Vagina (tissue), 2 donors: ENCODE measurements at places on chromosomes 7 and 10. TPM values are rescaled to one million over a fixed set of nuclear protein-coding genes. Genes with fewer than 3 reads are reported as not detected.

DNA sequence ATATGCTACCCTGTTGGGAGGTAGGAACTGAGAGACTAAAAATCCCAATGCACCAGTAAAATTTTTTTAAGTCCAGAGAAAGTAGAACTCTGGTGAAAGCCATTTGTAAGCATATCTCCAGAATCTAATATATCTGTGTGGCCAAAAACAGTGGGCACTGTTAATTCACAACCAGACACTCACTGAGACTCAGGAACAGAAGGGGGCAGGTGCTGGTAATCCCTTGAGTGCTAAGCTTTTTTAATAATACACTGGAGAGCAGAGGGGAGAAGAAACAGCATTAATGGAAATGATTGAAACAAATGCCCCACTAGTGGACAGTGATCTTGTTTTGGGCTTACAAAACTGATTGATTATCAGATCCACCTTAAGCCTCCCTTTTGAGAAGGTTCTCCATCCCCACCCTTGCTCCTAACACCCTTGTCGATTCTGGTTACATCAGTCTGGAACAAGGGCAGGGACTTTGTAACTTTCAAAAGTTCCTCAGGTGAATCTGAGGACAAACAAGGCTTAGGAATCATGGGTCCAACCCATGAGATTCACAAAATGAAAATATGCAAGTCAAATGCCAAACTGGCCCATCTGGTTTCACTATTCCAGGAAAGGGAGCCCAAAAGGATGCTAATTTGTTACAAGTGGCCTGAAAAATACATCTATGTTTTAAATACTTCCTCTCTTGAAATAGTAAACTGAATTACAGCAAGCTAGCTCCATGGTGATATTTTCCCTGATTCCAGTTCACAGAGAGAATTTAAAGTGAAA, 29.7 kb downstream of the PLXNA4 start:
- H3K4me1 ChIP-seq, result no peaks in the 10 kb centered on the region
- H3K36me3 ChIP-seq, result no peaks in the 10 kb centered on the region
- no peaks in the 10 kb centered on the region for H3K27me3 ChIP-seq
- no peak overlapping the region for H3K4me3 ChIP-seq
- no peak for DNase-seq

- H3K27ac ChIP-seq, result no peak overlapping the region
- no peaks in the 10 kb centered on the region for H3K27me3 ChIP-seq
- H3K4me3 ChIP-seq, result no peak overlapping the region
- H3K36me3 ChIP-seq, result no peaks in the 10 kb centered on the region
Measured at GRCh38 chr10:62155054-62155680, 113.5 kb downstream of the RTKN2 start.

DNA sequence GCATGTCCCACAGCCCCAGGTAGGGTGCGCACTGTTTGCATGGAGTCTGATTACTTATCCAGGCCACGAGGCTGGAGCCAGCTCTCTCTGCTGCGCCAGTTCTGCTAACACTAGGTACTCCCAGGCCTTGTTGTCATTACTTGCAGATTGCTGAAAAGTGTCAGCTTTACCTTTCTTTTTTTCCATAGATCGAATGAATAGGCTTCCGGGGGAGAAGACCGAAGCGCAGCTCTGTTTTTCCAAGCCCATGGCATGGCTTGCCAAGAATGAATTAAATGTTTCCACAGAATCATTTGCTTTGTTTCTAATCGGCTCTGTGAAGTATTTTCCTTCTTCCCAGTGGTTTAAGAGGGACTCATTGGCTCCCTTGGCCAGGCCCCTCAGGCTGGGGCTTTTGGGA, 285.8 kb downstream of the BMPER start:
- H3K27ac ChIP-seq, result no peak overlapping the region
- no peaks in the 10 kb centered on the region for H3K27me3 ChIP-seq
- H3K4me1 ChIP-seq, result no peaks in the 10 kb centered on the region
- no peak overlapping the region for H3K4me3 ChIP-seq
- H3K36me3 ChIP-seq, result no peaks in the 10 kb centered on the region

DNA sequence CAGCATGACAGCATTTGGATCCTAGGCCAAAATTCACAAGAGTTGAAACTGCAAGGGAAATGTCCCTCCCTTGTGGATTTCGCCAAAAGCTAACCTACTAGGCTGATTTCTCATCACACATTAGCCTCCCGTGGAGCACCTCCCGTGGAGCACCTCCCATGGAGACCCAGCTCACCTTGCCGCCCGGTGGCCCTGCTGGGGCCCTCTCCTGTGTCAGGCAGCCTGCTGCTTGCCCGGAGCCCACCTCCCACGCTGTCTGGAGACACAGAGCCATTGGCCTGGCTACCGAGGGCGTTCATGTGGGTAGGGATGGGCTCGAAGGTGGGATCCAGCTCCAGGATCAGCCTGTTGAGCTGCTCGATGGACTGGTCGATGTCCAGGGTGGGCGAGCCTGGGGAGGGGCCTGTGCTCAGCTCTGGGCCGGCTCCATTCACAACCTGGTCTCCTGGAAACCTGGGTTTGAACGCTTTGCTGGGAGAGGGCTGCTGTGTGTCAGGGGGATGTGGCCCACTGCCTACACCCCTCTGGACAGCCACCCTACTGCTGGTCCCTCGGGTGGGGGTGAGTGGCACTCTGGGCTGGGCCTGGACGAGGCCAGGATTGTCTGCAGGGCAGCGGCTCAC, 213.6 kb downstream of the TNS3 start:
- no peak overlapping the region for H3K27ac ChIP-seq
- H3K36me3 ChIP-seq, result peaks cover 18% of the 10 kb centered on the region
- no peak for DNase-seq
- H3K4me3 ChIP-seq, result no peak overlapping the region
- no peaks in the 10 kb centered on the region for H3K4me1 ChIP-seq

PON3 gene
- 3.9 TPM for total RNA-seq

DNA sequence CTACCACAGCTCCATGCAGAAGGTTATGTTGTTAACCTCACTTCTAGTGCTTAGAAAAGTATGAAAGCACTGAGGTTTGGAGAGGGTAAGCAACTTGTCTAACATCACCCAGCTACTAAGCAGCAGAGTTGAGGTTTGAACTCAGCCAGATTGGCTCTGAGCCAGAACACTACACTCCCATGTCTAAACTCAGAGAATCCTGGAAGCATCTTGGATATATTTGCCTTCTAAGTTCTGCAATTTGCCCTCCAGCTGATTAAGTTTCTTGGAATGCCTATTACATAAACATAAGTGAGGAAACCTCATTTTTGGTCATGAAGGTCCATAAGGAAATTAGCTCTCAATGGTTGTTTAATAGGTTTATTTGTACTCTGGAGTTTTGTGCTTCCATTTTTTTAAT, 78.1 kb upstream of the PHYHIPL start:
- no peaks in the 10 kb centered on the region for H3K36me3 ChIP-seq
- DNase-seq, result no peak
- peaks cover 8% of the 10 kb centered on the region for H3K4me1 ChIP-seq
- H3K27ac ChIP-seq, result peak overlapping the region; percentile 36

DNA sequence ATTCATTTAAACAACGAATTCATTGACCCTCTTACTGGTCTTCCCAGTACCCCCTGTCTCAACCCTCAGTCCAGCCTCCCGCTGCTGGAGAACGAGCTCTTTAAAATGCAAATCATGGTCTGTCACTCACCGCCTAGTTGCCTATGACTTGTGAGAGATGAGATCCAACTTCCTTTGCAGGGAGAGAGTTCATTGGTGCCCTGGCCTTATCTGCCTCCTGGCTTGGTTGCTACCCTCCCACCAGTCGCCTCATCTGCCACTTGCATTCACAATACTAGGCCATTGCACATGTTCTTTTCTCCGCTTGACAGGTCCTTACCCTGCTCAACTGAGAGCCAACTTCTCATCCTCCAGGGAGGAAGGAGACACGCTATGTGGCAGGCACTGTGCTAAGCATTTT, 54.0 kb upstream of the MXI1 start:
- H3K4me1 ChIP-seq, result no peaks in the 10 kb centered on the region
- H3K36me3 ChIP-seq, result no peaks in the 10 kb centered on the region
- H3K4me3 ChIP-seq, result no peak overlapping the region
- no peak for DNase-seq
- H3K27me3 ChIP-seq, result no peaks in the 10 kb centered on the region

DNA sequence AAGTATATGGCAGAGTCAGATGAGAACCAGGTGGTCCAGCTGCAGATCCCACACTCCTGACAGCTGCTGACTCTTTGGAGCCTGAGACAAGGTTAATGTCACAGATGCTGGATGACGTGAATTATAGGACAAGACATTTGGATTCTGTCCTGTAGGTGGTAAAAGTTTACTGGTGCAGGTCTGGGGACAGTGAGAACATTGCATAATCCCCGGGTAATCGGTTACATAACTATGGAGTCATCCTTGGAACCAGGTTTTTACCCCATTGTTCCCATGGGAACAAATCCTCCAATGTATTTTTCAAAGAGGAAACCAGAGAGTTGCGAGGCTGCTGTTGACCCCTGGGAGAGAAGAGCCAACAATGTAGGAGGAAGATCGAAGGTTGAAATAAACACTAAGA, 27.5 kb upstream of the ZCCHC24 start:
- H3K36me3 ChIP-seq, result no peaks in the 10 kb centered on the region
- no peak for DNase-seq
- H3K4me3 ChIP-seq, result no peak overlapping the region
- H3K27me3 ChIP-seq, result no peaks in the 10 kb centered on the region

DNA sequence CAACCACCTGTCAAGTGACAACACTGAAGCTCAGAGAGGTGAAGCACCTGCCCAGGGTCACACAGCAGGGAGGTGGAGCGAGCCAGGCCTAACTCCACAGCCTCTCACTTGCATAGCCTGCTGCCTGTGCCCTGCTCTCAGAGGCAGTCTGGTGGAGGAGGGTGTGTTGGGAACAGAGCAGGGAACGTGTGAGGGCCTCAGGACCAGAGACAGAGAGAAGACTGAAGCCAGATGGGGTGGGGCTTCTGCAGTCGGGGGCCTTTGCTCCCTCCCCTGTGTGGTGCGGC, 114.0 kb downstream of the PTPN20 start:
- no peaks in the 10 kb centered on the region for H3K36me3 ChIP-seq
- H3K4me3 ChIP-seq, result no peak overlapping the region
- no peaks in the 10 kb centered on the region for H3K27me3 ChIP-seq
- H3K4me1 ChIP-seq, result no peaks in the 10 kb centered on the region

- H3K4me3 ChIP-seq, result no peak overlapping the region
- H3K27me3 ChIP-seq, result no peaks in the 10 kb centered on the region
- H3K27ac ChIP-seq, result no peak overlapping the region
- peak; percentile 55 for DNase-seq
- no peaks in the 10 kb centered on the region for H3K36me3 ChIP-seq
Measured at GRCh38 chr10:1160561-1161314, 104.6 kb downstream of the WDR37 start.

PNLIPRP1 gene
- total RNA-seq, result not detected

IL6 gene
- total RNA-seq, result 12.0 TPM

CHPF2 gene
- 28.0 TPM for total RNA-seq

CALML5 gene
- total RNA-seq, result 102 TPM

TBX20 gene
- 0.49 TPM for total RNA-seq

- no peak overlapping the region for H3K4me3 ChIP-seq
- H3K36me3 ChIP-seq, result no peaks in the 10 kb centered on the region
- peaks cover 8% of the 10 kb centered on the region for H3K4me1 ChIP-seq
- no peak overlapping the region for H3K27ac ChIP-seq
- no peaks in the 10 kb centered on the region for H3K27me3 ChIP-seq
Measured at GRCh38 chr10:526651-527312, 162.7 kb downstream of the DIP2C start.

TUBAL3 gene
- not detected for total RNA-seq

CBLL1 gene
- total RNA-seq, result 24.1 TPM

SDK1 gene
- 16.7 TPM for total RNA-seq

DNA sequence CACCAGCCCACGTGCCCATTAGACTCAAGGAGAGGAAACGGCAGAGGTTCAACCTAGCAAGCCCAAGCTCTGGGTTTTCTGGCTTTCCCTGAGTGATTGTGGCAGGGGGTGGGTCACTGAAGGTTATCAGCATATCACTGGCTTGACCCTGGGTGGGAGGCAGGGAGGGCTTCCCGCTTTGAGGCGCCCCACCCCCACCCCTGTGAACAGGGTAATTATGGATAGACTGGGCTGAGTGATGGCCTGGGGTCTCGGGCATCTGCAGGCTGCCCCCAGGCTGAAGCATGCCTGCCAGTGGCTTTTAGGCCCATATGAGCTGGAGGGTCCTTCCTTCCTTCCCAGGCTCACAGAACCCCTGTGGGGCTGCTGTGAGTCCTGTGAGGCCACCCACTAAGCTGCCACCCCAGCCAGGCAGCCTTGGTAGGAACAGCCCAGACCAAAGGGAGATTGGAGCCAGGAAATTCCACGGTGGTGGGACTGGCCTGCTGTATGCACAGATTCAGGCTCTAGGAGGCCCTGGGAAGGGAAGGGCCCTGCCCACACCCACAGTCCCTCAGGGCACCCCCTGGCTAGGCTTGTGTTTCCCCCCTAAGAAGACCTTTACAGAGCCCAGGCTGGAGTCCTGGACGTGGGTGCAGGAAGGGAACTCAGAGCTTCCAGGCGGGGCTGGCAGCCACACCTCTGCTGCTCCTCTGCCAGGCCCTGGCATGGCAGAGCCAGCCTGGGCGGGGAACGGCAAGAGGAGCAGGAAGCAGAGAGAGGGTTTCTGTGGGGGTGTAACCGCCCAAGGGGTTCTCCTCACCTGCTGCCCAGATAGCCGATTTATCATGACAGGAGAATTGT, 33.1 kb downstream of the GPRIN2 start:
- no peak overlapping the region for H3K27ac ChIP-seq
- peaks cover 24% of the 10 kb centered on the region for H3K4me1 ChIP-seq
- DNase-seq, result no peak

DNA sequence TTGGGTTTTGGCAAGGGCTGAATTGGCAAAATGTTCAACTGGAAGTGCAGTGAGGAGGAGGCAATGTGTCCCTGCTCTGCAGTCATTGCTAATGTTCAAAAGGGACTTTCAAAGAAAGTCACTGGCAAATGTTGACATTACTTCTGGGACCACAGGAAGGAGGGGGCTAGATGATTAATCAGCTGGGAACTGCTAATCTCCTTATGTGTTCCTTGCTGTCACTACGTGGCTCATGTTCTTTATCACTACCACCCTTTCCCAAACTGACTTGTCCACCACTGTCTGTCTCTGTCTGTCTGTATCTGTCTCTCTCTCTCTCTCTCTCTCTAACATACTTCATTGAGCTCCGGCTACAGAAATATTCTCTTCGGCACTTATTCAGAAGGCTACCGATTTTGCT, 86.9 kb upstream of the MTPN start:
- no peaks in the 10 kb centered on the region for H3K27me3 ChIP-seq
- H3K27ac ChIP-seq, result no peak overlapping the region
- no peak for DNase-seq
- H3K4me3 ChIP-seq, result no peak overlapping the region

DNA sequence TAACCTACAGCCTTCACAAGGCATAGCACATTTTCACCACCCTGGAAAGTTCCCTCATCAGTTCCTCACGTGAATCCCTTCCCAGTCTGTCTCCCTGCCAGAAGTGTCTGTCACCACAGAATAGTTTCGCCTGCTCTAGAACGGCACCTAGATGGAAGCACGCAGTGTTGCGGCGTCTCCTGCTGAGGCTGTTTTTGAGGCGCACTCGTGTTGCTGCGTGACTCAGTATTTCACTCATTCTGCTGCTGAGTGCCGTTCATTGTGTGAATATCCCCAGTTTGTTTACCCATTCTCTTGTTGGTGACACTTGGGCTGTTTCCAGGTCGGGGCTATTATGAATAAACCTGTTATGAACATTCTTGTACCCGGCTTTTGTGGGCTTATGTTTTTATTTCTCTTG, 12.8 kb downstream of the NOS3 start:
- no peak for DNase-seq
- H3K27me3 ChIP-seq, result no peaks in the 10 kb centered on the region
- no peak overlapping the region for H3K27ac ChIP-seq

GRCh38 chr10:94225589-94225988, 137.2 kb downstream of the NOC3L start:
- no peak for DNase-seq
- no peak overlapping the region for H3K4me3 ChIP-seq
- no peaks in the 10 kb centered on the region for H3K4me1 ChIP-seq
- no peaks in the 10 kb centered on the region for H3K36me3 ChIP-seq

GRCh38 chr10:71795248-71795647, 21.9 kb upstream of the VSIR start:
- DNase-seq, result no peak
- H3K4me3 ChIP-seq, result no peak overlapping the region
- H3K27ac ChIP-seq, result no peak overlapping the region

ANKRD22 gene
- total RNA-seq, result 4.4 TPM
